Glomerular endothelial cell (primary cell): ENCODE measurements at places on chromosomes 2 and 18.

DNA sequence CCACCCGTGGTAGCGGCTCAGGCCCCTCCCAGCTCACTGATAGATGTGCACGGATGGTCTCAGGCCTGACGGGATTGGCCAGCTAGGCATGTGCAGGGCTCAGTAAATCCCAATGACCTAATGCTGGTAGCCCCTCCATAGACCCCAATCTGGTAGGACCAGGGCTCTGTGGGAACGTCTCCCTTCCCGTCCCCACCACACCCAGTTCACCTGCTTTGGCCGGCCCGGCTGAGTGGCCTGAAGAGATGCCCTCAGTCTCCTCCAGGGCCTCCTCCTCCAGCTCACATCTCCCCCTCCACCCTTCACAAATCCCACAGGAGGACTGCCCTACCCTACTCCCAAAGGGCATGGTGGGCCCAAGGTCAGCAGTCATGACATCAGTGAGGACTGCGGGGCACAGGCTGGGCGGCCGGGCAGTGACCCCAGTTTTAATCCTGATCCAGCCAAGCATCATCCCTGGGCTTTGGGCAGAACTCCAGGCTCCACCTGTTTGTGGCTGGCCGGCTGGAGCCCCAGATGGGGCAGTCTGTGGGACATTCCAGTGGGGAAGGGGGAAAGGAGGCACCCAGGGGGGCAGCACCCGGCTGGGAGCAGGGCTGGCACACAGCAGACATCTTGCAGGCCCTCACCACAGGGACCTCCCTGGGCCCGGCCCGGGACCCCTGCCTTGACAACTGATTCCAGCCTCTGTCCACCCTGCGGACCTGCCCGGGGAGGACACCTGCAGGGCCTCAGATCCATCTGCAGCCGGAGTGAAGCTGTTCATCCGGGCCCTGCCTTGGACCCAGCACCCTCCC lies 2.3 kb downstream of the KIF1A start:
- DNase-seq, result no peak

- DNase-seq, result no peak
Measured at GRCh38 chr2:167861574-167862193, 385.7 kb downstream of the STK39 start.

- DNase-seq, result no peak
Measured at GRCh38 chr18:21264651-21265050, 22.6 kb downstream of the GREB1L start.

DNA sequence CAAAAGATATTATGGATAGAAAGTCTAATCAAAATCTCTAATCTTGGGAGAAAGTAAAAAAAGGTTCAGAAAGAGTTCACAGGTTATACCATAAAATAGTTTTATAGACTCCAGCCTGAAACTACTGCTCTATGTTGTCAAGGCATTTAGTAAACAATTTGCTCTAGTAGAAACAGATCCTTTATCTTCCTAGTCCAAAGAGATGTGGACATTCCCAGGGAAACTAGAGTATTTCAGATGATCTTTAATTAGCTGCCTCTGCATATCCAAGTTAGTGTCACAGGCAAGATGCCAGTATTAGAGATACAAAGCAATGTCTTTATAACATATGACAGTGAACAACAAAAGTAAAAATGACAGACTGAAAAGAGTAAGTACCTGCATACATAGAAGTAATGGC lies 708.6 kb downstream of the CCDC85A start:
- DNase-seq, result no peak

GRCh38 chr2:186294248-186294888 lies 191.7 kb upstream of the ZC3H15 start:
- no peak for DNase-seq

DNA sequence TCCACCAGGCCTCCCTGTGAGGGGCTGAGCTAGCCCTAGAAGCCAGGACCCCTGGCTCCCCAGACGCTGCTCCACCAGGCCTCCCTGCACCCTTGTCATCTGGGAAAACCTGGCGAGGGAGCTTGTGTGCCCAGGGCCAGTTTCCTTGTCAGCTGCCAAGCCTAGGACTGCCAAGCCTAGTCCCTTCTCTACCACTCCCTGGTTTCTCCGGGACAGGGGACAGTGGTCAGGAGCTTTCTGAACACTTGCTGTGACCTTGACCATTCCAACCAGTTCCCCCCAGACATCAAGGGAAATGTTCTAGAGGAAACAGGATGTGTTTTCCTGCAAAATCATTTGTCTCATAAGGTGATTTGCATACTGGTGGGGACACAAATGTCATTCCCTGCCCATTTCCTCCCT lies 41.3 kb upstream of the MRPL33 start:
- DNase-seq, result no peak

DNA sequence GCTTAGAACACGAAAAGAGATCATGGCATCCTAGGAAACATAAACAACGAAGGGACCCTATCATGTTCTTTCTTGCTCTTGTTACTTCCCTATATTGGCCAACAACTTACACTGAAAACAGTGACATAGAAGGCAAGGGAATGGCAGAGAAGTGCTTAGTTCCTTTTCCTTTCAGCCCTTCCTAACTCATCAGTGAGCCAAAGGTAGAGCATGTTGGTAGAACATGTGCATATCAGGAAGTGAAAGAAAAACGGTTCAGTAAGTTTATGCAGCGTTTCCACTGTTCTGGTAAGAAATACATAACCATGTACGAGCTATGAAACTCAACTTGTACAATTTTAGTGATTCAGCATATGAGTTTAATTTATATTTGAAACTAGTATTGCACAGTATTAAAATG lies 21.7 kb downstream of the AKAIN1 start:
- DNase-seq, result no peak

DNA sequence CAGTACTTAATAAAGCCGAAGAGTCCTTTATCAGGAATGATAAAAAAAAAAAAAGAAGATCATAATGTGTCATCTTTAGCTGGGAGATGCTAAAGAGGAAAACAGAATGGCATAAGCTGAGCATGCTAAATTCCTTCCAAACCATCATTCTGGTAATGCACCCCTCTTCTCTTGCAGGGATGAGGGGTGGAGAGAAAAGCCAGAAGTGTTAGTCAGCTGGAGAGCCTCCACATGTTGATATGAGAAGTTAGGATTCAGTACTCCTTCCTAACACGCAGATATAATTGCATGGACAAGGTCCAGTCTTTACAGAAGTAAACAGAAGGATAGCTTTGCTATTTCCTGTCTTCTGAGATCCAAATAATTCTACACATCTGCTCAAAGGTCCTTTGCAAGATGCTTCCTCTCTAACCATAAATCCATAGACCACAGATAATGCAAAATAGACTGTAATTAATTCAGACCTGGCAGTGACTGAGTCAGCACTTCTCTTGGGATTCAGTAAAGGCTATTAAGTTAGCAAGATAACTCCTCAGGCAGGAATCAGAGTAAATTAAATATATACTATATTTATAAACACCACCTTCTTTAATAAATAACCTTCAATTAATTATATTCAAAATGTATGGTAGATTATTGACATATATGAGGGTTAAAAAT lies 930.0 kb upstream of the KLHL29 start:
- no peak for DNase-seq

DNA sequence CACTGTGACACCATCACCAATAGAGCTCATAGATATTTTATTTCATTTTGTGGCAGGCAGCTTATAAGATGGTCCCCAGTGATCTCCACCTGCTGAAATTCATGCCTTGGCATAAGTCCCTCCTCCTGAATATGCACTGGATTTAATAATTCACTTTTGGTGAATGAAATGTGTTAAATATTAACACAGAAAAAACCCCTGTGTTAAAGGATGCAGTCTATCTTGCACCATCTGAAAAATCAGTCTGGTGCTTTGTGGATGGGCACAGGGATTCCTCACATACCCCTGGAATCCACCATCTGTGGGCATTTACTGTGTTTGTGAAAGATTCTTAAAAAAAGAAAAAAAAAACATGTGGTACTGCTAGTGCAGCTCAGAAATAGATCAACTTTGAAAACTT lies 26.1 kb upstream of the WIPF1 start:
- no peak for DNase-seq

- no peak for DNase-seq
Measured at GRCh38 chr2:134955744-134956143, 37.1 kb downstream of the CCNT2 start.

- no peak for DNase-seq
Measured at GRCh38 chr2:7405861-7406715, 488.9 kb downstream of the RNF144A start.

DNA sequence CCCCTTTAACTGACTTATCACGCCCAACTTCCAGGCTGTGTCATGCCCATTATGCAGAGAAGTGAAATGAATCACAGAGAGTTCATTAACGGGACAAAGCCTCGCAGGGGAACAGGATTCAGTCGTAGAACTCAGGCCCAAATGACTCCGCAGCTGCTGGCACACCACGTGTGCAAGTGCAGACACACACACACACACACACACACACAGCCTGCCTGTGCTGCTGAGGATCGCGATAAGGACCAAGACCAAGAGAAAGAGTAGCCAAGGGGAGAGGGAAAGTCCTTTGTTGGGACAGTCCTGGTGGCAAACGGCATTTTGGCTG lies 90.0 kb upstream of the TAF1B start:
- DNase-seq, result peak; percentile 70

DNA sequence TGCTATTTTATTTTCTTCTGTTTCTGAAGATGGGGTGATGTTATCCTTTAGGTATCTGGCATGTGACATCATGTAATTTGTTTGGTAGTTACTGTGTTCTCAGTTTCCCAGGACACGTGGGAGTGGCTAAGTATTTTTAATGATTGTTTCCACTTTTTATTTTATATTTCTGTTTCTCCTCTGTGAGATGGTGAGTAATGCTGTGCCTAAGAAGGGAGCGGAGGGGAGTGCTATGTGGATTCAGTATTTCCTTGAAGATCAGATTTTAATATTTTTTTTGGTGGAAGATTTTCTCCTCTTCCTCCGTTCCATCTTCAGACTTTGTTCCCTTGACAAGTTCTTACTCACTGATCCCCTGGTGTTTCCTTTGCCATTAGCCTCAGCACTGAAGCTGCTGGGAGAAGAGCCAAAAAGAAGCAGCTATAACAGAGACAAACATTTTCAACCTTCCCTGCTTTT lies 180.0 kb upstream of the MMADHC start:
- no peak for DNase-seq

GRCh38 chr2:128643221-128644065 lies 324.8 kb upstream of the HS6ST1 start:
- no peak for DNase-seq

DNA sequence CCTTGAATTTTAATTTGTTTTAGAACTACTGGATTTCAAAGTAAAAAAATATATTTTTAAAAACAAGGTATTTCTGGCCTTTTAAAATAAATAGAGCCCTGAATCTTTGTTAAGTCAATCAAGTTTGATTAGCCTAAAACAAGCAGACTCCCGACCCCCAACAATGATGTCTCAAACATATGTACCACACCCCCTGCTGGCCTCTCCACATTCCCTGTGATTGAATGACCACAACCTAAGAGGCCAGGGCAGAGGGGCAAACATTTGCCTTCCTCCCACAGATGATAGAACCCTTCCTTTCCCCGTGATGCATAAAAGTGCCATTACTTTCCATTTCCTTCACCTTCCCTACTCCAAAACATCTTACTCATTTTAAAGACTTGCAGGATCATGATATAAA lies 130.9 kb downstream of the STK39 start:
- no peak for DNase-seq

GRCh38 chr2:162840598-162841246 lies 2.2 kb upstream of the KCNH7 start:
- peak; percentile 54 for DNase-seq

DNA sequence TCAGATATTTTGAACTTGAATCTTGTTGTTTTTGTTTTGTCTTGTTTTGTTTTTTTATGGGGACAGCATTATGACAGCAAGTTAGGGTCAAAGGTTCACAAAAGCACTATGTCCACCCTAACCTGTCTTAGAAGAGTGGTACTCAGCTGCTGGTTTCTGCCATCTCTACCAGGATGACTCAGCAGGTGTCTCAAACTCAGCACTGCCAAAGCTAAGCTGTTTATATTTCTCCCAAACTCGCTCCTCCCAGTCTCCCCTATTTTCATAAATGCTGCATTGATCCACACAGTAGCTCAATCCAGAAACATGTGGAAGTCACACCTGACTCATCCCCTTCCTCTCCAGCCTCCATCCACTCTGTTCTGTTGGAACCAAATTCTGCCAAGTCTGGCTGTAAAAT lies 134.9 kb downstream of the ZBTB7C start:
- no peak for DNase-seq

DNA sequence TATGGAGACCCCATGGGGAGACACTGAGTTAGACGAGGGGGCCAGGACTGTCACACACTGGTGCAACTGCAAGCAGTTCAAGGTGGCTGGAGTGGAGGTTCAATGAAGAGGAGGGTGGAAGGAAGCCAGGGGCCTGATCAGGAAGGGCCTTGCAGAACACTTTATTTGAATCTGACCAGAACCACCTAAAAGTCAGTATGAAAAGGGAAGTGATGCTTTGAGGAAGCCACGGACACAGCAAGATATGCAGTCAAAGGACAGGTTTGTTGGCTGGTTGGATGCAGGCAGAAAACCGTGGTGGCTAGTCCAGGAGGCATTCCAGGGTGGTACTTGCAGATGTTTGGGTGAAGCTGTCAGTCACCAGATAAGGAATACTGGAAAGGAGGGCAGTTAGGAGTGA lies 3.5 kb upstream of the FAM124B start:
- no peak for DNase-seq

DNA sequence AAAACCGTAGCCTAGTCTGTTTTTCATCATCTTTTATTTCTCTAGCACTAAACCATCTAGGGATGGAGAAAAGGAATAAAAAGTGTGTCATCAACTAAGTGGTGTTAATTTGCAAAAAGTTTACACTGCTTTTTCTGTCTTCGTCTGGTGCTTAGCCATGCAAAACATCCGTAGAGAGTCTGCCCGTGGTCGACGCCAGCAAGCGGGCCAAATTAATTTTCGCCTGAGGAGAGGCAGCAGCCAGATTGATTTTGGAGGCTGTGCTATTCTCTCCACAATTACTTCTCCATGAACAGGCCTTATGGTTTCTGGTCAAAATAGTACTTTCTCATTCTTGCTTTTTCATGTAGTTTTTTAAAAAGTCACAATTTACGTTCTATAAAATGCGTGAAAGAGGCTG lies 46.3 kb downstream of the TNFRSF11A start:
- DNase-seq, result no peak

- peak; percentile 47 for DNase-seq
Measured at GRCh38 chr18:3869848-3870247, 419.9 kb downstream of the TGIF1 start.

DNA sequence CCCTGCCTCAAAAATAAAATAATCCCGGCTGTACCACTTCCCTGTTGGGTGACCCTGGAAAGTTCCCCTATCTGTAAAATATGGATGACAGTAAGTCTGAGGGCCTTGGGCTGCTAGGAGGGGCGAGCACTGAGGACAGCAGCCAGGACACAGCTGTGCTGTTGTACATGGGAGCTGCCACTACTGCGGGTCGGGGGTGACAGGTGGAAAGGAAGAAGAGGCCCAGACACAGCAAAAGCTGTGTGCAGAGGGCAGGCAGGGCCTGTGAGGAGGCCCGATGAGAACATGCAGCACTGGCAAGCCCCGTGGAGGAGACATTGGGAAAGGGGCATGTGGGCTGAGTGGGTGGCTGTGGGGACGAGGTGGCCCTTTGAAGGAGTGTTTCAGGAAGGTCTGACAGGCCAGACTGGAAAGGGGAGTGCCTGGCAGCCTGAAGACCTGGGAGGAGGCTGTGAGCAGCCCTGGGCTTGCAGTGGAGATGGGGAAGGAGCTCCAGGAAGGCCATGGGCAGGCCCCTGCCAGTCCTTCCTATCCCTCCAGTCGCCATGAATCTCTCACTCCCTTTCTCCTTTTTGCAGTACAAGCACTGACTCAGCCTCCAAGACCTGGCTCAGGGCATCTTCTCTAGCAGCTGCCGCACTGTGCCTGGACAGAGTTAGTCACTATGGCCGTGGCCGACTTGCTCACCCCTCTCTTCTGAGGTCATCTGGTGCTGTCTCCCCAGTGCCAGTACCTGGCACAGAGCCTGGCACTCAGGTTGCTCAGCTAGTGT lies 28.9 kb upstream of the SEMA4C start:
- DNase-seq, result no peak
